ENCODE measurements at places on chromosomes 5 and 9.

DNA sequence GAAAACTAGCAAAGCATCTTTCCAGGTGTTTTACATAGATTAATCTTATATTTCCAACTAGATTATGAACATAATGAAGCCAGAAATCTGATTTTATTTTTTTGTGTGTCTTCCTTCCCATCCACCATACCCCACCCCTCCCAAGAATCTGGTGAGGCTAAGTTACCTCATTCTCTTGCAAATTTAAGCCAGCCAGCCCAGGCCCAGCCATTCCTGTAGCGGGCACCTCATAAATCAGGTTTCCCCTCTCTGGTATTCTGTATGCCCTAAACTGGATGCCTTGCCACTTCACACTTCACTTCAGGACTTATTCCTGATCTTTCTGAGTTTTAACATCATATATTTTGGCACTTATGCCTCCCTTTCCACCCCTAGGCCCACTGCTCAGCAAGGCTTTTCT, 21.8 kb downstream of the C9 start:
- DNase-seq = no peak

DNA sequence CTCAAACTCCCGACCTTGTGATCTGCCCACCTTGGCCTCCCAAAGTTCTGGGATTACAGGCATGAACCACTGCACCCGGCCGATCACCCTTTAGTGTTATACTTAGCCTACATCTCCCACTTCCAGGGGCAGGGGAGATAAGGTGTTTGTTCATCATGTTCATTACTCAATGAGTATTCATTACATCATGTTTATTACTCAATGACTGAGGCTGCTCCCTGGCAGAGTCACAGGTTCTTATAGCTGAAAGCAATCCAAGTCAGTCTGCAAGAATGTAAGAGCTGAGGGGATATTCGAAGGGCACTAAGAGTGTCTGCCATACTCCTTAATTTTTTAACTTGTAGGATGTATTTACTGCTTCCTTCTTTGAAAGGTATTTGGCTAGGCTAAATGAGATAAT, 214.2 kb downstream of the SPATA31D1 start:
- no peak for DNase-seq

GRCh38 chr9:123048748-123049147, 15.3 kb downstream of the GPR21 start:
- DNase-seq = no peak

DNA sequence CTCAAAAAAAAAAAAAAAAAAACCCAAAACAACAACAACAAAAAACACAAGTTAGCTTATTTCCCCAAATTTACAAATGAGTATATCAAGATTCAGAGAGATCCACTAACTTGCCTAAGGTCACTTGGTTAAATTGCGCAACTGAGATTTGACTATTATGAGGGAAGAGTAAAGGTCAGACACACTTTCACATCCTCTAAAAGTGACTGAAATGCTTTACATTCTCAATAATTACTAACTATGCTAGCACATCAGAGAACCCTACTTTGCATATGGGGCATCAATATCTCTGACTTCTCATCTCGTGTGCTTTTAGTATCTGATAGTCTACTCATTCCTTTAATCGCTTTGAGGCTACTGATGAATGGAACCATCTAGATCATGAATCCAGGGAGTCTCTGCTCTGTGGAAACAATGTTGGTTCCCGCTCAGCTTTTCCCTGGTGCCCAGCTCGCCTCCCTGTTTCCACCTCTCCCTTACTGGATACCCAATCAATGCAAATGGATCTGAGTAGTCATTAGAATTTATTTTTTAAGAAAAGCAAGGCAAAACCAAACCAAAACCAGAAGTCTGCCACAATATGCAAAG, 182.1 kb upstream of the TRIM32 start:
- no peak for DNase-seq

DNA sequence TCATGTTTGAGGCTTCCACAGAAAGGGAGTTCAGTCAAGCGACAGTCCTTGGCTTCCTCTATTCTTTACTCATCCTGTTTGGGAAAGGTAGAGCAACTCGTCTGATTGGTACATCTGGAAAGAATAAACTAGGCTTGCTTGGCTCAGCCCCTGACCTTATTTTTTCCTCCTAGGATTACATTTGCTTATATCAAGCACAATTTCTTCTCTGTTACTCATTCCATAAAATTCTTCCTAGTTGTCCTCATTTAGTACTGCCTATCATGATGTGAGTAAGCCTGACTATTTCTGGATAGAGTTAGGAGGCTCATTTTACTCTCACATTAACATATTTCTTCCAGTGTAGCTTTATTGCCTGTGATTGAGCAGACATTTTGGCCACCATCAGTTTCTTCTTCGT, 10.9 kb upstream of the CARNMT1 start:
- DNase-seq = no peak

GRCh38 chr5:142132916-142133315, 24.3 kb downstream of the NDFIP1 start:
- DNase-seq = no peak

DNA sequence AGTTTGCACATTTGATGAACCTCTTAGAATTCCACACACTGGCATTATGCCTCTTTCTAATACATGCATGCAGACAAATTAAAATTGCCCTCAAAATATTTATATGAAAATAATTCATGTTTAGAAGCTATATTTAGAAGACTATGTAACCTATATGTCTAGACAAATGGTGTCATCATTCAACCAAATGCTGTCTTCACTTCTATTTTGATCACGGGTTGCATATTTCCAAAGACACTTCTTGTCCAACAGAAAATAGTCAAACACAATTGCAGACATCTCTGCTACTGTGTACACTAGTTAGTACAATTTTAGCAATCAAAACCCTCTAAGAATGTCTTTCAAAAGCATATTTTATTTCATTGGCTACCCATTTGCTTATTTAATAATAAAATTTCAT, 114.0 kb downstream of the FBXO38 start:
- no peak for DNase-seq

DNA sequence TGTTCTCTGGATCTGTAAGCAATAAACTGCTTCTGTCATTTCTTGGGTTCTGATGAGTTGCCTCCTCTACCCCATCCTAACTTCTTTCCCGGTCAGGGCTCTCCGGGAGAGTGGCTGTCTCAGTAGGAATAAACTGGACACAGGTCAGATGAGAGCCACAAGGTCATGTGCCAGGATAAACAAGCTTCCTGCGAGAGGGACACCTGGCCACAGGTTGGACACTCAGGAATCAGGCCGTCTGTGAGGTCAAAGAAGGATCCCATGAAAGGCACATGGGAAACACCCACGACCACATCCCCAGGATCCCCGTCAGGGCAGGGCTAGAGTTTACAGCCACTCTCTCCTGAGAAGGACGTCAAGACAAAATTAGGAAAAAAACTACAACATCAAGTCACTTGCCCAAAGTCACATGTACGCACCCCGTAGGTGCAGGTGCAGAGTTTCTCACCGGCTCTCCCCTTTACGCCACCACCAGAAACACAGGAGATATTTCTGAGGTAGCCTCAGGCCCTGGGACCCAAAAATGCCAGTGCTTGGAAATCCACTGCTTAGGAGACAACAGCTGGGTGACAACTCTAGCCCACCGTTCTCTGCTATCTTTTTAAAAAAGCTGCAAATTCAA, 28.7 kb downstream of the CCT5 start:
- no peak for DNase-seq

DNA sequence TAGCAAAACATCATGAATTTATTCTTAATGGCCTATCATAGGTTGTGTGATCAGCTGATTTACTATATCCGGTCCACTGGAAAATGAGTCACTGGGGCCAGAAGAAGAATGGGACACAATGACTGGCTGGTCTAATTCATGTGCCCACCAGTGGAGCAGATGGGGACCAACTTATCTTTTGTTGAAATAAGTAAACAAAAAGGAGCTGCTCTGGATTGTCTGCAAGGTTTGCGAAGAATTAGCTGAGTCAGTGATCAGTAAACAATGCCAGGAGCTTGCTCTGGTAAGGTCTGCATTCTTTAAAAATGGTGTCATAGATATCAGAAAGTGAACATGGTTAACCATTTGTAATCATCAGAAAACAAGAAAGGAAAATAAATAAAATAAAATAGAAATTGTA, 128.0 kb downstream of the RASEF start:
- DNase-seq = no peak

DNA sequence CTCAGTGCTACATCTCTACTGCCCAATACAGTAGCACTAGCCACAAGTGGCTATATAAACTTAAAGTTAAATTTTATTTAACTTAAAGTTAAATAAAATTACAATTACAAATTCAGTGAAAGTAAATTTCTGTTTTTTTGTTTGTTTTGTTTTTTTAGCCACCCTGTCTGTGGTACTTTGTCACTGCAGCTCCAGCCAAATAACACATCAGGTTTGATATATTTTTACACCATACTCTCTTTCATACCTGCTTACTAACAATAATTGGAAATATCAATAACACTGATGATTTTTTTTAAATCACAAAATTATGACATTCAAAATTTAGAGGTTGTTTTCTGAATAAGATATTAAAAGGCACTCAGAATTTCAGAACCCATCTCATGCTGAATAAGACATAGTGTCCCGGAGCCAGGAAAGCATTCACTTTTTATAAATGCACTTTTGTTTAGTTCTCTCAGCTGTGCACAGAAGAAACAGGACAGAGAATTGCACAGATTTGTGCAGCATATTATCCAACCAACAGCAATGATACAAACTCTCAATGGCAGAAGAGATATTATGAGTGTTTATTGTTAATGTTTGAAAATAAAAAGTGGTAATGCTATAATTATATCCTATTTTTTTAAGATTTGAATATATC, 92.6 kb downstream of the EDIL3 start:
- no peak for DNase-seq

DNA sequence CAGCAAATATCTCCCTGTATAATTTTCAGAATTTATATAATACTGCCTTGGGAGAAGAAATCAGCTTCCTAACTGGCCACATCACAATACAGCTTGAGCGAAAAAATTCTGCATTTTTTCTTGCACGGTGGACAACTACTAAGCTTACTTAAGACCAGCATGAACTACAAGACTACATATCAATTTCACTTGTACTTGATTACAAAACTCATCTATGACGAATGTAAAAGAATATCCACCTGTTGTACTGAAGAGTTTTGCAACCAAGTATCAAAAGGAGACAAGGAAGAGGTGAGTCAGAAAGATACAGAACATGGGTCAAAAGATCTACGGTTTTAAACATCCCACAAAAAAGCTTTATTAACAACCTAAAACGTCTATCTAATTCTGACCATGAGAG, 279.4 kb downstream of the BNC2 start:
- no peak for DNase-seq

DNA sequence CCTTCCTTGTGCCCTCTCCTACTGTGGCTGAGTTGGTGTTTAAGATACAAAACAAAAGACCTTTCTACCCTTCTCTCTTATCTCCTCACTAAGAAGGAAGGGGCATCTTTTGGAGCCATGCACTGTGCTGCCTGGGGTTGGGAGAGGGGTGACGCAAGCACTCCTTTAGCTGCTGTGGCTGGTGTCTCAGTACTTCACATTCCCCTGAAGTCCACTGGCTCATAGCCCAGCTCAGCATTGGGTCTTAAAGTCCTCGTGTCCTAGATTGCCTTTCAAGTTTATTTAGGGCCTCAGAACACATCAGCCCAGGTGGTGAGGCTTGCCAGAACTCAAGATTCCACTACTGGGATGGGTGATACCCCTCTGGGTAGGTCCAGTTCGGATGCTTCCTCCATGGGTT, 325.9 kb upstream of the CYLC2 start:
- no peak for DNase-seq

DNA sequence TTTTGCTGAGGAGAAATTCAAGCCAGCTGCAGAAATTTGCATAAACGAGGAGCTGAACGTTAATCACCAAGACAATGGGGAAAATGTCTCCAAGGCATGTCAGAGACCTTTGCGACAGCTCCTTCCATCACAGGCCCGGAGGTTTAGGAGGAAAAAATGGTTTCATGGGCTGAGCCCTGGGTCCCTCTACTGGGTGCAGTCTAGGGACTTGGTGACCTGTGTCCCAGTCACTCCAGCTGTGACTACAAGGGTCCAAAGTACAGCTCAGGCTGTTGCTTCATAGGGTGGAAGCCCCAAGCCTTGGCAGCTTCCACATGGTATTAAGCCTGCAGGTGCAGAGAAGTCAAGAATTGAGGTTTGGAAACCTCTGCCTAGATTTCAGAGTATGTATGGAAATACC, 207.5 kb downstream of the DENND1A start:
- no peak for DNase-seq

DNA sequence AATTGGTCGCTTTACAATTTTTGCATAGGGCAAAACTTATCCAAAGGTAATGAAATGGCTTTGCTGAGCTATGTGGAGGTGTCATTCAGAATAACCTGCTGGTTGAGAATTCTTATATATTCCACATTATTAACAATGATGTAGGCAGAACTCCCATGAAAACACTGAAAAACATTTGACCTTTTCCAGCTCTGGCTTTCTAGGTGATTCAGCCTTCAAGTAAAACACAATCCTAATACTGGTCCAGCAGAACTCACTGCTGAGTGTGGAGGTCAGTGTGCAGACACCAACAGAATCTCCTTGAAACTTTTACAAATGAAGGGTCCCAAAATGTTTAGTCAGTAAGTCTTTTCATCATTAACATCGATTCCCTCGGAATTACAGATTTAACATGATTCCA, 162.0 kb upstream of the EFNA5 start:
- DNase-seq = no peak

- DNase-seq = no peak
Observed at GRCh38 chr5:60163762-60164161, 270.2 kb upstream of the PDE4D start.

GRCh38 chr9:82115900-82116299, 127.3 kb downstream of the SPATA31D1 start:
- no peak for DNase-seq

DNA sequence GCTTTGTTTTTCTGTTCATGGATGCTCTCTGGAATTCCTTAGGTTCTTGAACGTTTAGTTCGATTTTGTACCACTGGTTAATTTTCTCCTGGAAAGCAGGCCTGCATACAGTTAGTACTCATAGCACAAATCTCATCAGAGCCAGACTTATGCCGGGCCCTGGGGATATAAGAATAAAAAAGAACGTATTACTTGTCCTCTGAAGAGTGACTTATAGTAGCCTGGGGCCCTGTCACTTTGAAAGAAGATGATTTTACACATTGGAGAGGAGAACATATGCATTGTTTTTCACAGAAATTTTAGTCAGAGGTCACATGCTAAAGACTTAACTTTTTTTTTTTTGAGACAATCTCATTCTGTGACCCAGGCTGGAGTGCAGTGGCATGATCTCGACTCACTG, 50.3 kb downstream of the ZNF462 start:
- no peak for DNase-seq

- DNase-seq = no peak
Observed at GRCh38 chr5:152499814-152500535, 94.9 kb upstream of the NMUR2 start.

All from activated T-helper 1 cell treated with anti-CD3 and anti-CD28 coated beads, Interleukin-2, amount 50 U/mL, for 16 hours (primary cell).